ENCODE measurements at places on chromosomes 2 and 18. TPM values are rescaled to one million over a fixed set of nuclear protein-coding genes. Genes with fewer than 3 reads are reported as not detected.

The SKOR2 gene
- total RNA-seq: not detected

The TTN gene
- 12.2 TPM for total RNA-seq

The UPP2 gene
- not detected for total RNA-seq

The MOGAT1 gene
- 0.74 TPM for total RNA-seq

The GAD1 gene
- total RNA-seq: 0.27 TPM

The NDUFV2 gene
- 119 TPM for total RNA-seq

The ANKRD30B gene
- not detected for total RNA-seq

The COL4A3 gene
- total RNA-seq: 0.34 TPM

The RAMP1 gene
- total RNA-seq: 105 TPM

All from progenitor cell of endocrine pancreas (in vitro differentiated cells).